ENCODE measurements at places on chromosomes 13 and 19.
A peak's percentile ranks its signal among the peaks of the same experiment; 100 is the strongest.

- DNase-seq: no peak
Observed at GRCh38 chr13:99383946-99384345, 76.7 kb upstream of the GPR183 start.

DNA sequence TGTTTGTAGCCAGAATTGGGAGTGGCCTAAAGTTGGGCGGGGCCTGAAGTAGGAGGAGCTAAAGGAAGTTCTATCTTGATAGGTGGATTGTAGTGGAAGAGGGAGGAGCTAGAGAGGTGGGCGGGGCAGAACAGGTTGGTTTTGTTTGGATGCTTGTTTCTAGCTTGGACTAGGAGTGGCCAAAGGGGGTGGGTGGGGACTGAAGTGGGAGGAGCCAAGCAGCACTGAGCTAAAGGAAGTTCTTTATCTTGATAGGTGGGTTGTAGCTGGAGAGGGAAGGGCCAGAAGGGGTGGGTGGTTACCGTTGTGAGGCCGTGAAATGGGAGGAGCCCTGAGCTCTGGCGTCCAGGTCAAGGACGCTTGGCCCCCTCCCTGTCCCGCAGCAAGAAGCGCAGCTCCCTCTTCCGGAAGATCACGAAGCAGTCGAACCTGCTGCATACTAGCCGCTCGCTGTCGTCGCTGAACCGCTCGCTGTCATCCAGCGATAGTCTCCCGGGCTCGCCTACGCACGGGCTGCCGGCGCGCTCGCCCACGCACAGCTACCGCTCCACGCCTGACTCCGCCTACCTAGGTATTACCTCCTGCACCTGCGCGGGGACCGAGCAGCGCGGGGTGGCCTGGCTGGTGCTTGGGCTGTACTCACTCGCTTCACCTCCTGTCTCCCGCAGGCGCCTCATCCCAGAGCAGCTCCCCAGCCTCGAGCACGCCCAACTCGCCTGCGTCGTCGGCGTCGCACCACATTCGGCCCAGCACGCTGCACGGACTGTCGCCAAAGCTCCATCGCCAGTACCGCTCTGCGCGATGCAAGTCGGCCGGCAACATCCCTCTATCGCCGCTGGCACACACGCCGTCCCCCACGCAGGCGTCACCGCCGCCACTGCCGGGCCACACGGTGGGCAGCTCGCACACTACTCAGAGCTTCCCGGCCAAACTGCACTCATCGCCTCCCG is 8.0 kb downstream of the DNASE2 start:
- peak; percentile 28 for DNase-seq

DNA sequence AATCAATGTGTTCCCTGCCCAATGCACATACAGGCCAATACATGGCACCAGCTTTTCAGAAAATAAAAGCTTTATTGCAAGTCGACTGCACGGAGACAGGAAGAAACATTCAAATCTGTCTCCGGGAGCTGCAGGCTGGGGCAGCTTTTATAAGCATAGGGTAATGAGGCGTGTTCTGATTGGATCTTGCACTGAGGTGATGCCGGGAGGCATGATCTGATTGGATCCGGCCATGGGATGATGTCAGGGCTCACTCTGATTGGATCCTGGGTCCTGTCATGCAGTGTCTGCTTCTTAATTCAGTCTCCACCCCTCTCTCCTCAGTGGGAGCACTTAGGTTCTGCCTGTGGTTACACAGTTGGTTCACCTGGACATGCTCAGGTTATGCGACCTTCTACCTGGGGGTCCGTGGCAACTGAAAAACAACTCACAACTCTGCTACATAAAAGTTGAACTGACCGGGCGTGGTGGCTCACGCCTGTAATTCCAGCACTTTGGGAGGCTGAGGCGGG is 11.8 kb upstream of the FBN3 start:
- DNase-seq: peak; percentile 29

- DNase-seq: no peak
Observed at GRCh38 chr19:4586691-4587090, 27.2 kb upstream of the SEMA6B start.

DNA sequence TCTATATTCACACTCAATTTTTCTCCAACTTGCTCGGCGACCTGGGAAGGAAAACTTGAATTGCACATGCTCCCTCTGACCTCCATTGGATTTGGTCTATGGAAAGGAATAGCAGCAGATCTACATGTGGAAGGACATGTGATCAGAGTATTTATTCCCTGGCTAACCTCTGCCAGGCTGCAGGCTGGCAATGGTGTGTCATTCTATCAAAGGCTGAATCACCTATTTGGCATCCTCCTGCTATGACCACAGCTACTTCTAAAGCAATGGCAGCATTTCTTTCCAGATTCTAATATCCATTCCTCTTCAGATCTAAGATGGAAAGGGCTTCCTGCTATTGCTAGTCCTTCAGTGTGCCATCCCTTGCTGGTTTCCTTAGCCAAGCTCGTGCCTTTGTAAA is 144.3 kb upstream of the FREM2 start:
- no peak for DNase-seq

DNA sequence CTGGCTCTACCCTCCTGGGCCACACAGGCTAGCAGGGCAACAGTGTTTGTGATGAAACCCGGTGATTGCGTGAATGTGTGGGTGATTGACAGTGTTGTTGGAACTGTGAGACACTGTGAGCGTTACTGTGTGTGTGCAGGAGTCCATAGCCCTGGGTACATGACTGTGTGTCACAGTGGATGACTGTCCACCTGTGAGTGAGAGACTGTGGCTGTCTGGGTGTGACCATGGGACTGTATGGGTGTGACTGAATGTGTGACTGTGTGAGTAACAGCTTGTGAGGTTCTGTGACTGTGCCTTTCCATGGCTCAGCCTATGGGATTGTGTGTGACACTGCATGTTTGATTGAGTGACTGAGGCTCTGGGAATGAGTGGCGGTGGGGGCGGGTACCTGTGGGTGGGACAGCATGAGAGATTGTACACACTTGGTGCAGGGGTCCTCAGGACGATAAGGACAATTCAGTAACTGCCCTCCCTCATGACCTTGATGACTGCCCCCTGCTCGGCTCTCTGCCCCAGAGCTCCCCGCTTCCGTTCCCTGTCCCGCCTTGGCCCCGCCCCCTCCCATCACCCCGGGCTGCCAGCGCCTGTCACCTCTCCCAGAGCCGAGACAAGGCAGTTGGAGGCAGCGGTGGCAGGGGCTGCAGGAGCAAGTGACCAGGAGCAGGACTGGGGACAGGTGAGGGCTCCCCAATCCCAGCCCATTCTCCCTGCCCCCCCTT is at the start of gene GIPR:
TSS of gene GIPR (plus strand) at position 602 of the 722 bp plus-strand sequence. CDS start 1,300 bp downstream, outside the sequence.
- DNase-seq: peak; percentile 74

- no peak for DNase-seq
Observed at GRCh38 chr19:2807379-2808128, 12.1 kb upstream of the ZNF554 start.

DNA sequence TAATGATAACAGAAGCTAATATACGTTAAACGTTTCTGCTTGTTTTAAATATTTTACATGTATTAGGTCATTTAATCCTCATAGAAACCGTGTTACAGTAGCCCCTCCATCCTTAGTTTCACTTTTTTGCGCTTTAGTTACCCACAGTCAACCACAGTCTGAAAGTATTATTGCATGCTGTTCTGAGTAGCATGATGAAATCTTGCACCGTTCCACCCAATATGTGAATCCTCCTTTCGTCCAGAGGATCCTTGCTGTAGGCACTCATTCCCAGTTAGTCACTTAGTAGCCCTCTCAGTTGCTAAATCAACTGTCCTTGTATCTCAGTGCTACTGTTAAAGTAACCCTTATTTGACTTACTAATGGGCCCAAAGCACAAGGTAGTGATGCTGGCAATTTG is 257.8 kb downstream of the ENOX1 start:
- DNase-seq: peak; percentile 43

GRCh38 chr13:95355494-95355893 is 54.2 kb upstream of the ABCC4 start:
- DNase-seq: no peak

DNA sequence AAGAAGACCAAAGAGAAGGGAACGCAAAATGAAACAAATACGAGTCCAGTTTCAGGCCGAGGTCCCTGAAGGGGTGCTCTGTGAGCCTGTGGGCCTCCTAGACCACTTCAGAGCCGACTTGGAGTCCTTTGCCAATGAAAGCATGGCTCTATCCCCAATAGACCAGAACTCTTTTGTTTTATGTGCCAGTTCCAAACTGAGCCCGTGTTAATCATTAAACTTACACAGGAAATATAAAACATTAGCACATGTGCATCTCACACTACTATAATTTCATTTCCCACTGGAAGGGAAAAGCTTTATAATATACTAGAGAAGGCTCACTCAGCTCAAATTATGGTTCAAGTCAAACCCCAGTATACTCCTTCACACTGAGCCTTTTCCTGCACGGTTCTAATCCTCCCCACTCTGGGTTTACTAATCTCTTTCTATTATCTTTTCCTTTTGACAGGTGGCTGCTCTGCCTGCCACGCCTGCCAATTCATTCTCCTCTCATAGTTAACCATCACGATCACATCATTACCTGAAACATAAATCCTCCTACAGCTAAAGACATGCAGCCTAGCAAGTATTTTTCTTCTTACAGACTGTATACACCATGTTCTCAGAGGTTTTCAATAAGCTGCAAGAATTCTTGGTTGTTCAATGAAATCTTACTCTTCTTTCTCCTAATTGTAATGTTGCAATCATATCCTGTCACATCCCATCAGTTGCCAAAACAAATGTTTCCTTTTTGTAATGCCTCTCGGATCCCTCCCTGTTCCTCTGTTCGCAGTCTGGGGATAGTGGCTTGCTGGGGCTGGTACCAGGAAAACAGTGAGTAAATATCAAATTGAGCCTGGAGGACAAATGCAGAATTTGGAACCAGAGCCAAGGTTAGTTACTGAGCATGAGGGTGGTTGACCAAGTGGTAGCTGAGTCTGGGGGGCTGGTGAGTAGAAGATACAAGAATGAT is 18.8 kb upstream of the WASF3 start:
- no peak for DNase-seq

DNA sequence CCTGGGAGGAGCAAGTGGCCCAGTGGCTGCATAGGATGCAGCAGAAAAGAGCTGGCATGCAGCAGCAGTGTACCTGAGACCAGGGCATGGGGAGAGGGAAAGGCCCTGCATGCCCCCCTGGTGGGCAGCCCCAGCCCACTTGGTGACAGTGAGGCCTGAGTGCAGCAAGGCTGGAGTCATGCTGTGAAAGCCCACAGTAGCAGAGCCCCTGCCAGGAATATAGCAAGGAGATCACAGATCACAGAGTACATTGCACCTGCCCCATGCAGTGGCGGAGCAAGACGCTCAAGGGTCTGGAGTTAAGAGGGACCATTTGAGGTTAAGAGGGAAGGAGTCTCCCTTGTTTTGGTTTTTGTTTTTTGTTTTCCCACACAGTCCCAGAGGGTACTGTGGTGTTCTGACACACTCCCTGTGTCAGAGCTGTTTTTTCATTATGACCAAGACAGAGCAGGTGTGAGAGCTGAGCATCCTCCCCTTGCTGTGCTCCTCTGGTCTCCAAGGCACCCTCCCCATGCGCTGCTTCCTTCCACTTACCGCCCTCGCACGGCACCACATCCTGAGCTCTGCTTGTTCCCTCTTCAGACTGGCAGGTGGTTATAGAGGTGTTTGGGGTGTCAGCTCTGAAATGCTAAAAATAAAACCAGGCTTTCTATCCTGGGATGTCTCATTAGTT is 85.0 kb upstream of the UBL3 start:
- DNase-seq: peak; percentile 48

GRCh38 chr19:35085947-35086346 is 29.7 kb upstream of the FXYD3 start:
- no peak for DNase-seq
